Stimulated activated memory B cell treated with anti-CD40 and anti-IgM and Interleukin-4, amounts not matched to agents 10 μg/mL and 1 μg/mL and 100 μg/mL, for 72 hours (primary cell): ENCODE measurements at places on chromosomes 7 and 10.

GRCh38 chr7:18495412-18496340 lies at the start of gene HDAC9:
Gene HDAC9 (plus strand): TSS chr7:18495749. CDS start chr7:18496303, 554 bp downstream.
- ATAC-seq, result peak; percentile 95

- ATAC-seq, result no peak
Measured at GRCh38 chr7:32921896-32922295, 30.3 kb upstream of the KBTBD2 start.

DNA sequence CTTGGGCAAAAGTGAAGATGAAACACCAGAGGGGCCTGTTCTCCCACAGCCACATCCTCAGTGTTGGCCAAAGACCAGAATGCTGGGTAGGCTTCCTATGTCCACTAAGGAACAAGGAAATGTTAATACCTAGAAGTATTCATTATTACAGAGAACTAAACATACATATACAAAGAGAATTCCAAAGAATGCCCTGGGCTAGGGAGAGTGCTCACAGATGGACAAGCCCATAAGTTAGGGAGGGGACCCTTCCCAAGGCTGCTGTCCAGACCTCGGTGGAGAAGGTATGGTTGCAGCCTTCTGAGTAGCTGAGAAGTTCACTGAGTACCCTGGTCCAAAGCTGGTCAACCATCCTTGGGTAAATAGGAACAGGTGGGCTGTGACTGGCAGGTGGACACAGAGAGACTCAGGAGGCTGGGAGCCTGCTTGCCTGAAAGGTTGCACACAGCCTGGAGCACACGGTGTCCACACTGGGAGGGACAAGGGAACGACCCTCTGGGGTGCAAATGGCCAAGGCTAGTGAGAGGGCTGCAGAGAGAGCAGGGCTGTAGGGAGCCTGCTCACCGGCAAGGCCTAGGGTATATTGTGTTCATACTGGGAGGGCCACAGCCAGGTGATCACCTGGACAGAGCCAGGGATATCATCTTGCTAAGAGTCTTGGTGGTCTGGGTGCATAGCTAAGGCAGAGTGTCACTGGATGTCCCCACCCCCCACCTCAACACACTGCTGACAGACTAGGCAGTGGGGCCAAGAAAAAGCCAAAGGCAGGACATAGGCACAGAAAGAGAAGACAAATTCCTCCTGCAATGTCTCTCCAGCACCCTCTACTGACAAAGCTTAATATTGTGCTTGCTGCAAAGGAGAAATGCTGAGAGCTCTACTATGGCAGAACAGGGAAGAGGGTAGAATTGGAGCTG lies 40.3 kb downstream of the CPVL start:
- ATAC-seq, result peak; percentile 38

DNA sequence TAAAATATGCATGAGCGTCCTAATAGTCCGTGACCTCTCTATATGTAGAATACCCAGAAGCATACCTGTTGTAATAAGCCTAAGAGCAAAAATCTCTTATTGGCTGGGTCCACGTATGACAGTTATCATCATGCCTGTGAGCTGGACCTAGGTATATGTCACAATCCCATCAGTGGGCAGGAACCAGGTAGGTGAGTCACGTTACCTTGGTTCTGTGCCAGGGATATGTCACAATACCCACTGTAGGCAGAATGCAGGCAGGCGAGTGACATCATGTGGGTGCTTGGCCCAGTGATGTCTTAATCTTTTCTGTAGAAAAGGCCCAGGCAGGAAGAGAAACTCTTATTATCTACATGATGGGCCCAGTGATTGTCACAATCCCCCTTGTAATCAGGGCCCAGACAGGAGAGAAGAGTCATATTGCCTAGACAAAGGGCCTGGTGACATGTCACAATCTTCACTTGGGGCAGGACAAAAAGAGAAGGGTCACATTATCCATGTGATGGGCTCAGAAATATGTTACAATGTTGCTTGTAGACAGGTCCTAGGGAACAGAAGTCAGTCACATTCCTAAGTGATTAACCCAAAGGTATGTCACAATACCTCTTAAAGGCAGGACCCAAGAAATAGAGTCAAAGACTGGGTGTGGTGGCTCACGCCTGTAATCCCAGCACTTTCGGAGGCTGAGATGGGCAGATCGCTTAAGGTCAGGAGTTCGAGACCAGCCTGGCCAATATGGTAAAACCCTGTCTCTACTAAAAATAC lies 12.9 kb upstream of the ZNF736 start:
- ATAC-seq, result no peak

DNA sequence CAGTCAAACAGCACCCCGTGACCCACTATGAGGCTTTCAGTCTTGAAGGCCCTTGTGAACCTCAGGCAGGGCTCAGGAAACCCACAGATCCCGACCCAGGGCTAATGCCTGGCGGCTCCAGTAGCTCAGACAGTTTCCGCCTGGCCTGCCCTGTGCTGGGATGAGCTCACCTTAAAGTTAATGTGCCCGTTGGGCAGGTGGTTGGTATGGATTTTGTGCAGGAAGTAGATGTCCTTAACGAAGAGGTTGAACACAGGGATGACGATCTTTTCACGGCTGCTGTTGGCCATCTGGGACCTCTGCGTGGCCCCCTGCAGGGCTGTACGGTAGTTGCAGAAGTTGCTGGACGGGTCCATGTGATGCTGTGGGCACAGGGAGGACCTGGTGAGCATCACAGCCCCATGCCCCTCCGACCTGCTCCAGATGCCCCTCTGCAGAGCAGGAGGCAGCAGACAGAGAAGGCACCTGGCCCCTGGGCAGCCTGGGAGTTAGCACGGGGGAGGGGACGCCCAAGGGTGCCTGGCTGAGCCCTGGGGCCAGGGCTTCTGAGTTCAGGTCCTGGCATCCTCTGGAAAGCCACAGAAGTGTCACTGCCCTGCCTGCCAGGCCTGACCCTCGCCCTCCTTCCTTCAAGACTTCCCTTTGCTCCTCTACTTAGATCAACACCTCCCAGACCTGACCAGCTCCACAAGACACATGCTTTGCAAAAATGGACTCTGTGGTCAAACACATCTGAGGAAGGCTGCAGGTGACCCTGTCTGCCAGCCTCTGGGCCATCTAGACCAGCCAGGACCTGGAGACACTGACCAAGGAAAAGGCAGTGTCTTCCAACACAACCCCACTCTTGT lies 59.8 kb downstream of the CSGALNACT2 start:
- no peak for ATAC-seq

DNA sequence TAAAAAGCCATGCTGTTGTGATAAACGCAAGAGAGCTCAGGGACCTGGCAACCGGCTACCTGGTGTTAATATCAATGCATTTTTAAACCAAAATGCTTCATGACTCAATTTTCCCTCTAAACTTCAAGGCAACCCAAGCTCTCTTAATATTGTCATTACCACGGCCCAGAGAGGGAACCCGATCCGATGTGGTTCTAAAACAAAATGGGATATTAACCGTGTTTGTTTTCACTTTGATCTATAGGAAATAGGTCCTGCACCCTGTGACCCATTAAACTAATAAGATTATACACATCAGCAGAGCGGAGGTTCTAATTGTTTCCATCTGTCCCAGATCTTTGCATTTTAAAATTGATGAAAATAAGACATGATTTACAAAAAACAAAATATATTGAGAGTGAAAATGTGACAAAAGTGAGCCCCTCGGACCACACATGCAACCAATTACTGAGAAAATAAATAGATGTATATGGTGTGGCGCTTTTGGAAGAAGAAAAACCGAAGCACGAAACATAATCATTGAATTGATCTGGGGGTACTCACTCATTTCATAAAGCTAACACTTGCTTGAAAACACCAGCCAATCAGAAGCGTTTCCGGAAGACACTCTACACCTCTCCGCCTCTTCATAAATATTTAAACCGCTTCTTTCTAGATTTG lies 290.3 kb upstream of the NFE2L3 start:
- ATAC-seq, result no peak

GRCh38 chr10:33252794-33253203 lies 81.7 kb downstream of the NRP1 start:
- ATAC-seq, result no peak

- no peak for ATAC-seq
Measured at GRCh38 chr10:69759641-69760040, 42.1 kb upstream of the COL13A1 start.

DNA sequence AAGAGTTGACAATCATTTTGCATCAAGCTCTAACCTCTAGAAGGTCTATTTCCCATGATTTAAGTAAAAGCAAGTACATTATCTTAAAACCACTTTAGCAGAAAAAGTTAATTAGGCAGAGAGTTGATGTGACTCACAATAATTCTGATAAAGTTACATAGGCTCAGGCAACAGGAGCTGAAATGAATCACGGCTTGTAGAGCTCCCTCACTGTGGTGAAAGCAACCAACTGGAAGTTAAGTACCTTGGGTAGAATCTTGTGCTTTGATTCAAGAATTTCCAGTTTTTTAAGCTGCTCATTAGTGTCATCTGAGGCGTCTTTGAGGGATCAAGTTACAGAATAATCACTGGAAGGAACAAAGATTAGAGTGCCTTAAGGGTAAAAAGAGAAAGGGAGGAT lies 68.9 kb upstream of the NFE2L3 start:
- no peak for ATAC-seq

DNA sequence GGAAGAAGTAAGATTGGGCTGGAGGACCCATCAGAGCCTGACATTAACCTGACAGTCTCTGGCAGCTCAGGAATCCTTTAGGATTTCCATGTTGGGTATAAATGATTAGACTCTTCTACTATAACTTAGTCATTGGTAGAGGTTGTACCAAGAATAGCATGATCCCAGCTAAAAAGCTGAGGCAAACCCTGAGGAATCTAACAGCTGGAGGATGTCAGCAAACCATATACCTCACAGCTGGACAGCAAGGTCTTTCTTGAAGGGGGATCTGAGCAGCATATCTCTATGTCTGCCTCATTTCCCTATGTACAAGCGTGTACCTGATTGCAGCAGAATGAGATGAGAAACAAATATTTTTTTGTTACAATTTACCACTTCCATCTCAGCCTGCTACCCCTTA lies 103.2 kb downstream of the NPSR1 start:
- ATAC-seq, result no peak

- no peak for ATAC-seq
Measured at GRCh38 chr7:28093623-28094232, 86.9 kb downstream of the JAZF1 start.

GRCh38 chr7:46015107-46015868 lies 94.2 kb upstream of the IGFBP3 start:
- ATAC-seq, result no peak

- peak; percentile 71 for ATAC-seq
Measured at GRCh38 chr7:30135301-30136116, 723 bp downstream of the MTURN start.

DNA sequence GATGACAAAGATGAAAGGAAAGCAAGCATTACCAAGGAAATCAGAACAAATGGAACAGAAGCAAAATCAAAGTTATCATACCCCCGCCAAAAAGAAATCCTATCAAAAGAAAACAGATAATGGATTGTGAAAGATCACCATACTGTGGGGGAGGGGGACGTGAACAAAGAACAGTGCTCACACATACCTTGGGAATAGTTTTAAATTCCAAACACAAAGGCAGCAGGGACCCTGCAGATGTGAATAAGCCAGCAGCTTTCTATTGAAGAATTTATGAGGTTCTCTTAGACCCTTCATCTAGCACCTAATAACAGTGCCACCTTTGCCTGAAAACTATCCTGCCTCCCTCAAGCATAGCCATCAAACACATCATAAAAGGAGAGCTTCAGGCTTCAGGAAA lies 94.0 kb downstream of the AKR1D1 start:
- no peak for ATAC-seq

DNA sequence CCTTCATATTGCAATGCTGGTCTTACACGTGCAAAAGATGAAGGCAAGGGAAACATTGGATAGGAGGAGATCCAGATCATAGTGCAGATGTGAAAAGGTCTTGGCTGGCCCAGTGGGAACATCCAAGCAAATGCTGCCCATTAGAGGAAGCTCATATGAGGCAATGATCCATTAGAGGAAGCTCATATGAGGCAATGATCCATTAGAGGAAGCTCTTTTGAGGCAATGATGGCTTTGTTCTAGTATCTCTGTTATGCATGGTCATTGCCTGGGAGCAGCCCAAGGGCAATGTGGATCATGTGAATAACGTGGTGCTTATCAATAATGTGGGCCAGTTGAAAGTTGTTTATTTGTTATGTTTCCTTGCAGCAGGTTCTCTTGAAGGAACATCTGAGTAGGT lies 37.8 kb downstream of the STEAP4 start:
- no peak for ATAC-seq

GRCh38 chr7:135467207-135467711 lies 42.6 kb downstream of the CNOT4 start:
- ATAC-seq, result no peak

GRCh38 chr7:142557971-142558582 lies 191.2 kb upstream of the PRSS1 start:
- no peak for ATAC-seq

GRCh38 chr7:76346778-76347177 lies 12.0 kb downstream of the YWHAG start:
- no peak for ATAC-seq

DNA sequence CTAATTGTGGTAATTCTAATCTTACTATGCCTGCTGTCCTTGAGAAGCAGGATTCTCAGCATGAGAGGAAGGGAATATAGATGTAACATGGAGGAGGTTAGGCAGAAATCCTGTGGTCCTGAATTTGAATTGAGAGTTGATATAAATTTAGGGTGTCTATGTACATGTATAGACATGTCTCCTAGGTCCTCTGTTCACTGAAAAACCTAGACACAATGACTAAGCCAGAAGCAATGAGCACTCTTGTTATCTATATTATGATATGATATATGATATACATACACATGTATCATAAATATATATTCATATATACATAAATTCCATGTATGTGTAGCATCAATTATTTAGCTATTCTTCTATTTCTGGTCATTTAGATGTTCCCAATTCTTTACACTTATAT lies 173.3 kb upstream of the MKLN1 start:
- ATAC-seq, result no peak

DNA sequence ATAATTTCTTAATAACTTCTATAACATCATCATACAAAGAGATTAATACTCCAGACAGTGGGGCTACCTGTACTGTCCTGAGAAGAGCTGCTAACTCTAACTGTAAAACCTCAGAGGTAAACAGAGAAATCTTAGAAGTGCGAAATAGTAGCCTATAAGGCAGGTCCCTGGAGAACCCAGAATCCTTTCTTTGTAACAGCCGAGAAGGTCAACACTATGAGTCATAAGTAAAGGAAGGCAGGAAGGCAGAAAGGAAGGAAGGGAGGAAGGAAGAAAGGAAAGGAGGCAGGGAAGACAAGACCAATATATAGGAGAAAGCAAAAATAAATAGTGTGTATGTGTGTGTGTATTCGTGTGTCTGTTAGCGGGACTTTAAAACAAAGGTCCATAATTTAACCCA lies 540.6 kb downstream of the ZWINT start:
- no peak for ATAC-seq

- ATAC-seq, result peak; percentile 60
Measured at GRCh38 chr10:22712956-22713852, 1.2 kb downstream of the PIP4K2A start.

DNA sequence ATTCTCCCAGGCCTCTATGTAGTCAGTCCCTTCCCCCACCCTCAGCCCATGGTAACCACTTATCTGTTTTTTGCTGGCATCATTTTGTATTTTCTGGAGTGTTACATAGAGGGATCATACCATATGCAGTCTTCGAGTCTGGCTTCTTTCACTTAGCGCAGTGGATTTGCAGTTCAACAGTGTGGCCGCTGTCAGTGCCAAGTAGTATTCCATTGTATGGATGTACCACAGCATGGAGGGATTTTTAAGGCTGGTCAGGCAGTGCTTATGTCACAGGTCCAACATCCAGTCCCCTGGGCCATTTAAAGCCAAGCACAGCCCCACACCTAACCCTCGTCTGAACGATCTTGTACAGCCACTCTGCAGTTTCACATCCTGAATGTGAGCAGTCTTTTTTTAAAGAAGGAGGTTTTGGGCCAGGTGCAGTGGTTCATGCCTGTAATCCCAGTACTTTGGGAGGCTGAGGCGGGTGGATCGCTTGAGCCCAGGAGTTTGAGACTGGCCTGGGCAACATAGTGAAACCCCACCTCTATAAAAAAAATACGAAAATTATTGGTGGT lies 121.8 kb downstream of the CUX1 start:
- ATAC-seq, result peak; percentile 78
